ENCODE measurements at places on chromosomes 13 and 19.

DNA sequence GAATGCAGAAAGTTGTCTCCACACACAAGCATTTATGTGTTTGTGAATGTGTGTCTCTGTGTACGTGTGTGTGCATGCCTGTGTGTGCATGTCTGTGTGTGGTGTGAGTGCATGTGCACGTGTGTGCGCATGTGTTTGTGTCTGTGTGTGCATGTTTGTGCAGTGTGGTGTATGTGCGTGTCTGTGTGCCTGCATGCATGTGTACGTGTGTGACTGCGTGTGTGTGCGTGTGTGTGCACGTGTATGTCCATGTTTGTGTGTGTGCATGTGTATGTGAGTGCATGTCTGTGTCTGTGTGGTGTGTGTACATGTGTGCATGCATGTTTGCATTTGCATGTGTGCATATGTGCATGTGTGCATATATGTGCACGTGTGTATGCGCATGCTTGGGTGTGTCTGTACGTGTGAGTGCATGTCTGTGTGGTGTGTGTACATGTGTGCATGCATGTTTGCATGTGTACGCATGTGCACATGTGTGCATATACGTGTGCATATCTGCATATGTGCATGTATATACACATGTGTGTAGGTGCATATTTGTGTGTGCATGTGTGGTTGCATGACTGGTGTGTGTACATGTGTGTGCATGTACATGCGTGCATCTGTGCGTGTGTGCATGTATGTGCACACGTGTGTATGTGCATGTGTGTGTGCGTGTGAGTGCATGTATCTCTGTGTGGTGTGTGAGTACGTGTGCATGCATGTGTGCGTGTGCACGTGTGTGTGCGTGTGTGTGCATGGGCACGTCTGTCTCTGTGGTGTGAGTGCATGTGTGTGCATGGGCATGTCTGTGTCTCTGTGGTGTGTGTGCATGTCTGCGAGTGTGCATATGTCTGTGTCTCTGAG is 8.2 kb upstream of the TMEM255B start:
- no peak for DNase-seq

- DNase-seq = no peak
These were observed 1011.0 kb upstream of the MIR17HG start for GRCh38 chr13:90336507-90336906.

DNA sequence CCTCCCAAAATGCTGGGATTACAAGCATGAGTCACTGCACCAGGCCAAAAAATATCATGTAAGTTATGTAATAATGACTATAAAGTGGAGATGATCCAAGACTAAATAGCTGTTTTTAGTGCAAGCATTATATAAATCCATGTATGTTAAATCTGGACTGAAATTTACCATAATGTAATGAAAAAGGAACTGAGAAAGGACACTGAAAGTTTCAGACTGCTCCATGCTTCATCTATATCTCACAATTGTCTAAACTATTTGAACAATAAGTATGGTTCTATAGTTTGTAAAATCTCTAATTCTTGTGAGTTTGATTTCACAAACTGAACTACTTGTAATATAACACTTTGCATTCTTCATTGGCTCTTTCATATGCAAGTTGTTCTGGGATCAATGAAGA is 2299.5 kb downstream of the PCDH9 start:
- no peak for DNase-seq

GRCh38 chr13:46896341-46897137 is at the start of gene HTR2A:
HTR2A (minus strand) TSS chr13:46897053; CDS start chr13:46895906, 1,147 bp downstream.
- no peak for DNase-seq

- DNase-seq = no peak
These were observed 250.8 kb downstream of the OXGR1 start for GRCh38 chr13:96743296-96744089.

- peak; percentile 28 for DNase-seq
These were observed 1.3 kb downstream of the IL11 start for GRCh38 chr19:55368701-55369563.

DNA sequence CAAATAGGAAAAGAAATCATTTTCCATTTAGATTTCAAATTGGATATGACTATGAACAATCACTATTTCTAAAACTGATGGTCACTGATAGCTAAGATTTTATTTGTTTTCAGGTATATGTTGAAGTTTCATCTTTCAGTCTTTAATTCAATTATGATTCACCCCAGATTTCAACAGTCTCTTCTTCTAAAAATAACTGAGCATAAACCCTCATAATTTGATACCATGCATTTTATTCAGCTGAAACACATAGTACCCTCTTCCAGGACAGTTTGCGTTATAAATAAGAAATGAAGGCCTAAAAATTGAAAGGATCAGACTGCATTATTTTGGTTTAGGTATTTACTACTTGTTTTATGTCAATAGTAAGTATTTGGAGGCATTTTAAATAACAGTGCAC is 428.5 kb upstream of the NBEA start:
- no peak for DNase-seq

DNA sequence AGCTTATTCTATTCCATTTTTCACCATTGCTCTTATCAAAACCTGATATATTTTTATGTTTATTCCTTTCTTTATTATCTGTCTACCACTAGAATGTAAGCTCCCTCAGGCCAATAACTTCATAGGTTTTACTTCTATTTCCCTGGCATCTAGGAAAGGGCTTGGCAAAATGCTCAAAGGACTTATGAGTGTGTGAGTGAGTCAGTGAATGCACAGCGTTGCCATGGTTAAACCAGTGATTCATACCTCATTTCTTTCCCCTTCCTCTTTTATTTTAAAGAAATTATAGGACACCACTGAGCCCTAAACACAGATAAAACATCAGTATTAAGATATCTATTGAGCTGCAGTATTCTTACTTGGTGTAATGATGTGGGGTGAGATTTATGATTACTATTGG is 162.1 kb downstream of the GPC6 start:
- DNase-seq = no peak

GRCh38 chr19:27774337-27774736 is 1438.6 kb downstream of the UQCRFS1 start:
- DNase-seq = no peak

- DNase-seq = no peak
These were observed 2.2 kb upstream of the COX6B1 start for GRCh38 chr19:35645680-35646511.

GRCh38 chr19:7137120-7137519 is 67.6 kb downstream of the ZNF557 start:
- no peak for DNase-seq

- DNase-seq = peak; percentile 25
These were observed 15.7 kb downstream of the STK11 start for GRCh38 chr19:1220976-1221903.

DNA sequence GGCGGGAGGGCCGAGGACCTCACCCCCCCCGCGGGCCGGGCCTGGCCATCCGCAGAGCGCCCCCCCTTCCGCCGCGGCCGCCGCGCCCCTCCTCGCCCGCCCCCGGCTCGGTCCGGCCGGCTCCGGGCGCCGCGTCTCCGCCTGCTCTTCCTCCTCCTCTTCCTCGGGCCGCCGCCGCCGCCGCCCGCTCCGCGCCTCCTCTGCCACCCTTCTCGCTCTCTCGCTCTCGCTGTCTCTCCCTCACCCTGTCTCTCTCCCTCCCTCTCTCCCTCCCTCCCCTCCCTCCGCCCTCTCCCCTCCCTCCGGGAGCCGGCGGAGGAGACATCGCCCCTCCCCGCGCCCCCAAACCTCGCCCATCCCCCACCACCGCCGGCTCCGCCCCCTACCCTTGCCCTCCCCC is at the start of gene SHANK1:
Gene SHANK1, minus strand, starts transcription at position 237 of the 400 bp plus-strand sequence. CDS start 2,883 bp downstream, outside the sequence.
- peak; percentile 24 for DNase-seq

- no peak for DNase-seq
These were observed 91.0 kb upstream of the SLC15A1 start for GRCh38 chr13:98843482-98843877.

GRCh38 chr13:49584771-49585182 is 581 bp downstream of the RCBTB1 start:
- no peak for DNase-seq

- no peak for DNase-seq
These were observed 22.3 kb downstream of the TMEM161A start for GRCh38 chr19:19115954-19116353.

- DNase-seq = no peak
These were observed 6.7 kb downstream of the TPT1 start for GRCh38 chr13:45333977-45334922.

GRCh38 chr13:99278200-99278599 is 20.0 kb upstream of the GPR18 start:
- no peak for DNase-seq

DNA sequence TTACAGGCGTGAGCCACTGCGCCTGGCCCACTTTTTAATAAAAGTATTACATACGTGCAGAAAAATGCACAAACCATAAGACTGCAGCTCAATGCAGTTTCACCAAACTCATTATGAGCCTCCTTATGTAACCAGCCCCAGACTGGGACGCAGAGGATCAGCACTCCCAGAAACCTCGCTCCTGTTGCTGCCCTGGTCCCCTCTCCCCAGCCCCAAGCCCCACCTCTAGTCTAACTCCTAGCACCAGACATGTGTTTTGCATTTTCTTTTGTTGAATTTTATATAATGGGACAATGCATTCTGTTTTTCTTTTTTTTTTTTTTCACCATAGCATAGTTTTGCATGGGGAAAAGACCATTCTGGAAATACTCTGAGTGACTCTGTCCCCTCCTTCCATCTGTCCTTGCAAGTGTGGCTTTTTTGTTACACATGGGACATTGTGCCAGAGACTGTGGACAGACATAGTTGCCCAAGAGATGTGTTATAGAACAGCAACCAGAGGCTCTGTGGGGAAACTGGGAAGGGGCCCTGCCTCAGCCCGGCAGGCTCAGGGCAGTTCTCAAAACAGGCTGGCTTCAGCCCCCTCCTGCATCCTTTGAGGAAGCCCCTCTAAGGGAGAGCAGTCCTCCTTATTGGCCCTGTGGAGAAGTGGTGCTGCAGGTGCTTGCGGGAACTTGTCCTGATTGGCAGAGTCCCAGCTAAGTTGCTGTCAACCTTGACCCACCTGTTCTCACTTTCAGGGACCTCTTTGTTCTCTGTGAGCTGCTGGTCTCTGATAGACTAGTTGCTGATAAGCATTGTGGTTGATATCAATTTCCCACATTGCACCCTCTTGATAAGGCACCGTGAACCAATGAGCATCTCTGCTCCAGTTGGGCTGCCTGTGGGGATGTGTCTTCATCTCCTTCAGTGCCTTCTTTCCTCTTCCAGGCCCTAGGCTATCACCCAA is 13.8 kb upstream of the OLFM4 start:
- no peak for DNase-seq
